BJ (cell line): ENCODE measurements at places on chromosomes 6 and 20.

DNA sequence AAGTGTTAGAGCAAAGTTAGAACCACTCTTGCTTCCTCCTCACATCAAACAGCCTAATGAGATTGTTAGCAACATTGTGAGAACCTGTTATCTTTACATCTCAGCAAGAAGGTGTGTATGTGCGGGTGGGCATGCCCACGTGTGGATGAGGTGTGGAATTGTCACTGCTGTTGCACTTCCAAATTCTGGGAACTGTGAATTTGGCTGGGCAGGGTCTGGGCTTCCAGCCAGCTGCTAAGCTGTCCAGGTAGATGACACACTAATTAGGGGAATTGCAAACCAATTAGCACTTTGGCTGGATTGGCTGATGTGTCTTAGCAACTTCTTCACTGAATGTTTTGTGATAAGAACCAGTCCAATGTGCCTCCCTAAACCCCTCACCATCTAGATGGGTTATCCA lies 848.2 kb downstream of the DHX35 start:
- DNase-seq, result no peak

- peak; percentile 17 for DNase-seq
Observed at GRCh38 chr20:56986931-56987720, 279.3 kb downstream of the BMP7 start.

GRCh38 chr6:17725083-17725482 lies 18.4 kb upstream of the NUP153 start:
- DNase-seq, result no peak

DNA sequence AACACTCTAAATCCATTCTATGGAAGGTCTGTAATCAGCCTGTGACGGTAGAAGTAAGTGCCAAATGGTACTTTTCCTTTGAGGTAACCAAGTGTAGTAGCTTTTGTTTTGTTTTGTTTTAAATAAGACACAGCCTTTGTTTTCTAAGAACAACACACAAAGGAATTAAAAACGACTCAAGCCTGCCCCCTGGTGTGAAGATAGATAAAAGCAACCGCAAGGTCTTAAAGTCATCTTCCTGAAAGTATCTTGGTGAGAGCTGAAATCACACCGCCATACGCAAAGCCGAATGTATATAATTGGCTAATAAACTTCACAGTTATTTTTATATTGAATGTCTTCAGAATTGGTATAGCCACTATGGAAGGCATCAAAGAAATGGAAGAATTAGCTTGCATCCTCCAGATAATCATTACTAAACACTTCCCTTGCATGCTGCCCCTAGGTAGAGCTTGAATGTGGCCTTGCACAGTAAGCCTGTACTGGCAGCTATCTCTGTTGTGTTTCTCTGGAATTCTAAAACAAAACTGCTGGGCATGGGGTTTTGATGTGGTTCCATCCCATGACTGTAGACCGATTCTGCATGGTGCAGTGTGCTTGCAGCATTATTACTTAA lies 95.6 kb downstream of the LAMP5 start:
- DNase-seq, result peak; percentile 18

DNA sequence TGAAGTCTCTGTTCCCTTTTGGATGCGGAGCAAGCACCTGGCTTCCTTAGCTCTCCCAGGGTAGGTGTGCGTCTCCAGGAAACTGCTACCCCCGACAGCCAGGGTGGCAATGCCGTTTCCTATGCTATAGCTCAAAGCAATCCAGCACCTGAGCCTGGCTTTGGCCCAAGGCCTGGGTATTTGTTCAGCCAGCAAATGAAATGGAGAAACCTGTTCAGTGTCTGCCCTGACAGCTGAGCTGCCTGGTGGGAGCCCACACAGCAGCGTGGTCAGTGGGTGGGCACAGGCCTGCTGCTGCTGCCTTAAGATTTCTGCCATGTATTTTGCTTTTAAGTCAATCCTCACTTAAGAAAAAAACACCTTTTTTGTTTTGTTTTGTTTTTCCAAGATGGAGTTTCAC lies 13.7 kb downstream of the SPATA2 start:
- no peak for DNase-seq

DNA sequence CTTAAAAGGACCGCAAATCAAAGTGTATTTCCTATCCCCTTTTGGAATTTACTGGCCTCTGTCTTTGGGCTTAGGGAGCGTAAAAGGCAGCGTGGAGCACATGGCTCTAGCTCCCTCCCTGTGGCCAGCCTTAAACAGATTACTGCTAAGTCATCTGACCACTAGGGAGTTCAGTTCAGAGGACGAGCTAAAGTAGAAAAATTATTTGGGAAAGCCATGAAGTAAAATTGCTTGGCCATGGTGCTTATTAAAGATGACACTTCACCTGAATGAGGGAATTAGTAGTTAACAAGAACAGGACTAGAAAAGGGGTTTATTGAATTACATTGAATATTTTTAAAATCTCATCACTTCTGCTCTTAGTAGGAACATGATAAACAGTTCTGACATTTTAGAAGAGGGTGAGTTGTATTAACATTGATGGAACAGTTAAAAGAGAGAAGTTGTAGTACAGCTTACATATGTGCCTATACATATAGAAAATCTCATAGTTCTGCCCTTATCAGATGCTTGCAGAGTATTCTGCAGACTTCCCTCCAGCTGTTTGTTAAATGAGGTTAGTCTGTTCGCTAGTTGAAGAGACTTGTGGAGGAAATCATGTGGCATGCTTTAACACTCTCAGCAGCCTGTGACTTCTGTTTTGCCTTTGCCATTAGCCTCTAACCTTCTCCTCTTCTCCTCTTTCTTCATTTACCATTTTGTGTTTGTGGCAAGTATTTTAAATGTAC lies 31.2 kb upstream of the MAPK13 start:
- no peak for DNase-seq
